ENCODE measurements at places on chromosomes 6 and 20.
A peak's percentile ranks its signal among the peaks of the same experiment; 100 is the strongest.

DNA sequence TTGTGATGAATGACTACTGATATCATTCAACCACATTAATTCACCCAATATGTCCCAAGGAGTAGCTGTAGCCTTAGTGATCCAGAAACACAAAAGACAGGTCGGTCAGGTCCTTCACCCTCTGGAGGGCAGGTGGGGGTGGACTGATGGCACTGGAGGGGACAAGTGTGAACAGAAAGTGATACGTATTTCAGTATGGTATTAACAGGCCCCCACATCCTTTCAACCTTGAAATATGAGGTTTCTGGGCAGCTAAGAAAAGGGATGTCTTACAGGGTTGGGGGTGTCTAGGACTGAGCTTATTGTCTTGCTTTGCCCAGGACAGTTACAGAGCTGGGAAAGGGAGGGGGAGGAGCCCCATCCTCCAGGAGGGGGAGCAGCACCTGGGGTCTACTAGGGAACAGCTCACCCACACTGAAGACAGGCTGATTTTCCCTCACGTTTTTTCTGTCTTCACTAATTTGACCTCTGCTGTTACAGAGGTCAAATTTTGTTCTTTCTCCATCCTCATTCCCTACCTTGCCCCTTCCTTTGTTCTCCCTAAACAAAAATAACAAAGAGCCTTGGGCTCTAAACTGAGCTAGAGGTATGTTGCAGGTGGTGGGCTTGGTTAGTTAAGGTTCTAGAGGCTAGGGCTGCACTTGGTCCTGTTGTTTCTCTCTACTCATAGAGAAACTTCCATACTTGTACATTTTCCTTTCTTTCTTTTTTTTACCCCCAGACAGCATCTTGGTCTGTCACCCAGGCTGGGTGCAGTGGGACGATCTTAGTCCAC lies 38.0 kb upstream of the EEF1A1 start:
- no peak for DNase-seq

DNA sequence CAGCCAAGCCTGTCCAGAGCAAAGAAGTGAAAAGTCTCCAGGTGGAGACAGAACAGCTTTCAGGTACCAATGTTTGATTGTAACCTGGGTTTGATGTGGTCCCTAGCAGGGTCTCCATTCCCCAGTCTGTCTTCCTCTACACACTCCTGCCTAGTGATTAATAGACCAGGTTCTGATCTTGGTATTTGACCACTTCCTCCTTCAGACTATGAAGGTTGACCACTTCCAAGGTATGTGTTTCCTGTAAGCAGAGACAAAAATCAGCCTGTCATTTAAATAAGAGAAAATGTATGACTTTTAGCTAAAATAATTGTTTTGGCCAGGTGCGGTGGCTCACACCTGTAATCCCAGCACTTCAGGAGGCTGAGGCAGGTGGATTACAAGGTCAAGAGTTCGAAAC lies 41.8 kb upstream of the TOP1 start:
- DNase-seq: no peak

GRCh38 chr6:39466631-39467030 lies 144.1 kb upstream of the KCNK16 start:
- no peak for DNase-seq

GRCh38 chr6:22448291-22448711 lies 121.1 kb upstream of the HDGFL1 start:
- DNase-seq: no peak

DNA sequence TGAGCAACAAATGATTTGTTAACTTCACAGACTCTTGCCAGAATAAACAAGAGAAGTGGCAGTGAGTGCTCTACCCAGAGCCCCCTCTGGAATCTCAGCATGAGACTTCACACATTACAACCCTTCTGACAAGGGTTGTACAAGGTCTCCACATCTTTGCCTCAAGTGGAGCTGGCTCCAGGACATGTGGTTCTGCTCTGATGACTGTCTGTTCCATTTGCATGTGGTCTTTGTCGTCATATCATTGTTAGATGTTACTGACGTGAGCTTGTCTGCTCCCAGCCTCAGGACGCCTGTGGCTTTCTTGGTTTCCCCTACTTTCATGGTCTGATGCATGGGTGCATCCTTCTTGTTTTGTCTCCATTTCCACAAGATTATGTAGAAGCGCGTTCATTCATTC lies 115.0 kb downstream of the SLC24A3 start:
- peak; percentile 40 for DNase-seq

DNA sequence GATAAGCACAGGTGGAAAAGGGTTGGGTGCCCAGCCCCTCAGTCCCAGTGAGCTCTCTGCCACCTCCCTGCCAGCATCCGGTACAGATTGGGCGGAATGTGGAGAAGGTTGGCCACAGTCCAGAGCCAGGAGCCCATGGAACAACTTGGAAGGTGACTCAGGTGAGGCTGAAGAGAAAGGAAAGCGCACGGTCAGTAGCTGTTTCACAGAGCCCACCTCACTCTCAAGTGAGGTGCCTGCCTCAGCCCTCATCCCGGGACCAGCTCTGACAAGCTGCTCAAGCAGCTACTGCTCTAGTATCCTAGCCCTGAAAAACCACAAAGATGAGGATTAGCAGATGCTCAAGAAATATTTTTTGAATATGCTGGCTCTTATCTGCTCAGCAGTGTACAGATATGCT lies 1.1 kb upstream of the MMP24OS start:
- no peak for DNase-seq

DNA sequence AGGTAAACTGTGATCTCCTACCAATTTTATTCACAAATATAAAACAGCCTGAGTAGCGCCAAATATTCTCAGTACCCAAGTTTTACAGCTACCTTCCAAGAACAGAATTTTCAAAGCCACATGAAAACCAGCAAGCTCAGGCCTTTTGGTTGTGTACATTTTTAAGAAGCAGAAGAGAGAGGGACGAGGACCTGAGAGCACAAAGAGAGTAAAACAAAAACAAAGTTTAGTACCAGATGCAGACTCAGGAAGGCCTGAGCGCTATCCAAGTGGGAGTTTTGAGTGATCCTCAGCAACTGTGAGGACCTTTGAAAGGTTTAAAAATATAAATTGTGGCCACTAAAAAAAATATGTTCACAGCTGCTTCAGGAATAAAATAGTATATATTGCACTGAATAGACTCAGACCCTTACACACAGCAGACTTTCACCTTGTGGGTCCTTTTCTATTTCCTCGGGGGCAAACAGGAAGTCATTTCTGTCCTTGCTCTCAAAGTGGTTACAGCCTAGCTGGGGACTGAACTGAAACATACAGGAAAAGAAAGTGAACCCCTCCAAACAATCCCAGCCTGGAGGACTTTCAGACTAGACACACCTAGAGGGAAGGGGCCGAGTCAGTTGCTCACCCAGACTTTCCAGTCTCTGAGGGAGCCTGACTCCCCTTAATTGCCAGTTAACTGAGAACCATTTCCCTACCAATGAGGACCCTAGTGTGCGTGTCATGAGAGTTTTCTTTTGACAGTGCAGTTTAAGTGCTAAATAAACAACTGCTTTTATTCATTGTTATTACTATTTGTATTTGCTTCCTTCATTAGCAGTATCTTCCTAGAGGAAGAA lies 48.5 kb upstream of the NT5E start:
- DNase-seq: no peak

DNA sequence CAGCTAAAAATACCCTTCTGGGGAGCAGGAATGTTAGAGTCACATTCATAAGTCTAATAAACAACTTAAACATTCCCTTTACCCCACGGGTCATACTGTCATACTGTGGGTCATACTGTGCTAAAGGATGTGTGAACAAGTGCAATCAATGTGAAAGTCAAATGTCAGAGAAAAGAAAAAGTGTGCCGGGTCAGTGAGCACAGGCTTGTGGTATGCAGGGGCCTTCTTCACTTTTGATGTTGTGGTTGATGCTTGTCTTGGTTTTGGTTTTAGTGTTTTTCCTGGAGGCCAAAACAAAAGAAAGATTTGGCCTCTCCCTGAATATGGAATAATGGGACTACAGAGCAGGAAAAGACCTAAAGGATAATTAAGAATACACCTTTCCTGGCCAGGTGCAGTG lies 267.9 kb upstream of the PLN start:
- no peak for DNase-seq

GRCh38 chr6:89917801-89918366 lies 23.6 kb downstream of the GJA10 start:
- DNase-seq: no peak

GRCh38 chr6:57283911-57284455 lies 33.4 kb upstream of the PRIM2 start:
- no peak for DNase-seq

GRCh38 chr20:37615340-37616109 lies 78.3 kb upstream of the CTNNBL1 start:
- DNase-seq: no peak

- no peak for DNase-seq
Measured at GRCh38 chr6:68735866-68736265, 100.8 kb downstream of the ADGRB3 start.

DNA sequence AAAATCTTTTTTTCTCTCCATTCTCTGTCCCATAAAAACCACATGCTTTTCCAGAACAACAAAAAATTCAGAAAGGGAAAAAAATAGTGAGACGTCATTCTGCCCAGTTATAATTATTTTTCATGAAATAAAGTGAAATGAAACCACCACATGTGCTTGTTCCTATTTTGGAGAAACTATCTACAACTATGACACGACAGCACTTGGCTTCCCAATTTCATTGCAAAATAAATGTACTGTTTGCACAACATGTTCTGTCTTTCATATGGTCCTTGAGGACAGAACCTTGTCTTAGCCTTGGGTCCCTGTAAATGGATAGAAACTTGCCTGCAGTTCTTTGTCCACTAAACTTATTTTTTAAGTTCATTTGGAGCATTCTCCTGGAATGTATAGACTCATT lies 5.6 kb upstream of the MAN1A1 start:
- no peak for DNase-seq

- DNase-seq: no peak
Measured at GRCh38 chr6:44135173-44135758, 7.9 kb downstream of the TMEM63B start.

GRCh38 chr6:136103763-136104311 lies 146.3 kb downstream of the MTFR2 start:
- no peak for DNase-seq

Measured in NCI-H187 treated with DMSO at 0.1 percent for 48 hours (cell line).